Activated CD4-positive, alpha-beta T cell treated with anti-CD3 and anti-CD28 coated beads, Interleukin-2, Interleukin-4, amounts not matched to agents 100 ng/mL and 50 ng/mL, durations not matched to agents 16 hours and 8 hours (primary cell): ENCODE measurements at places on chromosomes 6 and 20.

- peak; percentile 50 for DNase-seq
Observed at GRCh38 chr6:130293800-130294199, 71.0 kb upstream of the SAMD3 start.

GRCh38 chr6:169803816-169804340 lies 52.5 kb downstream of the ERMARD start:
- DNase-seq, result no peak

GRCh38 chr6:25056130-25056529 lies 120.4 kb upstream of the RIPOR2 start:
- peak; percentile 91 for DNase-seq

- no peak for DNase-seq
Observed at GRCh38 chr20:23205611-23206041, 119.5 kb upstream of the CD93 start.

GRCh38 chr20:18394363-18394762 lies 72.5 kb downstream of the DZANK1 start:
- no peak for DNase-seq

GRCh38 chr6:137765059-137765458 lies 102.0 kb upstream of the TNFAIP3 start:
- no peak for DNase-seq

DNA sequence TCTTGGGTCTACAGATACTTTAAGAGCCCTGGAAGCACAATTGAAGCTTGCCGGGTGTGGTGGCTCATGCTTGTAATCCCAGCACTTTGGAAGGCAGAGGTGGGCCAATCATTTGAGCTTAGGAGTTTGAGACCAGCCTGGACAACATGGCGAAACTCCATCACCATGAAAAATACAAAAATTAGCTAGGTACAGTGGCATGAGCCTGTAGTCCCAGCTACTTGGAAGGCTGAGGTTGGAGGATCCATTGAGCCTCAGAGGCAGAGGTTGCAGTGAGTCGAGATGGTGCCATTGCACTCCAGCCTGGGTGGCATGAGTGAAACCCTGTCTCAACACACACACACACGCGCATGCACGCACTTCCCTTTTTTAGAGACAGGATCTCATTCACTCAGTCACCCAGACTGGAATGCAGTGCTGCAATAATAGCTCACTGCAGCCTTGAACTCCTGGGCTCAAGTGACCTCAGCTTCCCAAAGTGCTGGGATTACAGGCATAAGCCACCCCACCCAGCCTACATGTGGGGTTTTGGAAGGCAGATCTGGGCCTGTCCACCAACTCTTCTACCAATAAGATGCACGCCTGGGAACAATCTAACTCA lies 182.5 kb upstream of the JARID2 start:
- no peak for DNase-seq

DNA sequence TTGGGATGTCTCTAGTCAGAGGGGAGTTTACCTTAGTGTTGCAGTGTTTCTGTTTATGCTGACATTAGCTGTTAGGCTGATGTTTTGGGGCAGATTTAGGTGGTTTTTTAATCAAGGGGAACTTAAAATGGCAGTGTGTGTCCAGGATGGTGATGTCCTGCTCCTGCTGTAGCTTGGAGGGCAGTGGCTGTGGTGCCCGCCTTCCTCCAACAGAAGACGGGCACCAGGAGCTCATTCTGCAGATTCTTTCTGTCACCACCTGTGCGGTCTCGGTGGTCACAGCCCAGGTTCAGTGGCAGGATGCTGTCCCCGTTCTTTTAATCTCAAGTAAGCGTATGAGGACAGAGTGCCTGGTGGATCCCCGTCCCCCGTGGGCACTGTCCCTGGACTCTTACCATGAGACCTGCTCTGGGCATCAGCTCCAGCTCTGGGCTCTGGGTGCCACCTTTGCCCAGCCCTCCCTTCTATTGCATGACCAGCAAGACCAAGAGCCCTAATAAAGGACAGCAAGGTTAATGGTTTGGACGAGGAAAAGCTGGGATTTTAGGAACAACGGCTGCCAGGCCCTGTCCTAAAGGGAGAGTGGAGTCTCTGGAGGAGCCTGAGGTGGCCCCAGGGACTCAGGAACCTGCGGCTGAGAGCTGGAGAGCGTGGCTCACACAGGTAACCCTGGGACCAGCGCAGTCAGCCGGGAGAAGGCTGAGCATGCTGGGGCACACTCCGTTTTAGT lies 217.3 kb downstream of the ERMARD start:
- DNase-seq, result no peak

DNA sequence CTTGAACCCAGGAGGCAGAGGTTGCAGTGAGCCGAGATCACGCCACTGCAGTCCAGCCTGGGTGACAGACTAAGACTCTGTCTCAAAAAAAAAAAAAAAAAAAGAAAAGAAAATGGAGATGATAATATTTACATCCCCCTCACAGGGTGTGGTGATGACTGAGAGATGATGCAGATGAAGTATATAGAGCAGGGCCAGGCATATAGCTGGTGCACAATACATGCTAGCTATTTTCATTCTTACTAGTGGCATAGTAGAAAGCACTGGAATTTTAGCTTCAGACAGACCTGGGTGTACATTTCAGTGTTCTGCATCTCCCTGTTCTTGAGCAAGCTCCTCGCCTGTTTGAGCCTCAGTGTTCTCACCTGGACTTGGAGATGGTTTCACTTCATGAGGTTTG lies 36.9 kb downstream of the CEBPB start:
- DNase-seq, result no peak

DNA sequence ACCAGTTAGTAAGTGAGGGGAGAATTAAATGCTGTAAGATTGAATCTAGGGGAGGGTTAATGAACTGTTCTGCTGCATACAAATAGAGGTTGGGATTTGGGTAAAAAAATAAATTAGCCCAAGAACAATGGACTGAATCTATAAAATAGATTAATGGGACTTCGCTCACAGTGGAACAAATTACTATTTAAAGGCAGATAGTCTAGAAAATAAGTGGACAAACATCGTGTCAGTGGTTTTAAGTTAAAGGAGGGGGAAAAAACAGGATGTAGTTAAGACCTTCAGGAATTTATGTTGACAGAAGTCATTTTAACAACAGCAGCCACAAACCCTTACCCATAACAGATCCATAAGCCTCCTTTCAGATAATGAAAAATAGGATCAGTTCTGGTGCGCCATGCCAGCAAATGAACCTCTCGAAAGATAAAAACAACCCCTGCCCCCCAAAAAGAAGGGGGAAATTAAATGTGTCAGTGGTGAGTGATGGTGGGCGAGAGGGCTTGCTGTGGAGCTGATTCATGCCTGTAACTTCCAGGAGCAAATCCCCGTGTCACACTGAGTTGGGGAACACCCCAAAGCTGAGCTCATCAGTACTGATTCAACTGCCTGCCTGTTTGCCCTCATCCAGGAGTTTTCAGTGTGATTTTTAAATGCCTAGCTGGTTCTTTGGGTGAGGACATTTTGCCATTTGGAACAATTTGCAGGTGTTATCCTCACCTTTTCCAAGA lies 86.8 kb downstream of the PPP1R14C start:
- DNase-seq, result no peak

- no peak for DNase-seq
Observed at GRCh38 chr6:48423640-48424365, 312.8 kb upstream of the PTCHD4 start.

GRCh38 chr6:20582586-20583443 lies 48.6 kb downstream of the CDKAL1 start:
- DNase-seq, result peak; percentile 44

- DNase-seq, result no peak
Observed at GRCh38 chr6:154411076-154411475, 54.5 kb upstream of the IPCEF1 start.

DNA sequence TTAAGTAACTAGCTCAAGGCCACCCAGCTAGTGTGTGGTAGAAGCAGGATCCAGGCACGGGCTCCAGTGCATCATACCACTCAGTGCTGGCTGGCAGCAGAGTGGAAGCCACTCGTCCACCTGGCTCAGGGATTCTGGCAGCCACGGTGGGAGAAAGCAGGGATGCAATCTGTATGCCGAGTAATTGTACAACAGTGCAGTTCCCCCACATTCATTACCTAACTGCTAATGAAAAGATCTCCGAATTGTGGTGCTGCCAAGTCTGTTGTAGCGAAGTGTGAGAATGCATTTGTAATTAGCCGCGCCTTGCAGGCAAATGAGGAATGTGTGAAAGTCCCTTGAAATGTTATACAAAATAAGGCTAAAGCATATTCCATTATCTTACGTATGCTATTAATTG lies 29.0 kb downstream of the KCNG1 start:
- DNase-seq, result no peak

GRCh38 chr20:3092611-3093379 lies 8.3 kb upstream of the AVP start:
- DNase-seq, result no peak

DNA sequence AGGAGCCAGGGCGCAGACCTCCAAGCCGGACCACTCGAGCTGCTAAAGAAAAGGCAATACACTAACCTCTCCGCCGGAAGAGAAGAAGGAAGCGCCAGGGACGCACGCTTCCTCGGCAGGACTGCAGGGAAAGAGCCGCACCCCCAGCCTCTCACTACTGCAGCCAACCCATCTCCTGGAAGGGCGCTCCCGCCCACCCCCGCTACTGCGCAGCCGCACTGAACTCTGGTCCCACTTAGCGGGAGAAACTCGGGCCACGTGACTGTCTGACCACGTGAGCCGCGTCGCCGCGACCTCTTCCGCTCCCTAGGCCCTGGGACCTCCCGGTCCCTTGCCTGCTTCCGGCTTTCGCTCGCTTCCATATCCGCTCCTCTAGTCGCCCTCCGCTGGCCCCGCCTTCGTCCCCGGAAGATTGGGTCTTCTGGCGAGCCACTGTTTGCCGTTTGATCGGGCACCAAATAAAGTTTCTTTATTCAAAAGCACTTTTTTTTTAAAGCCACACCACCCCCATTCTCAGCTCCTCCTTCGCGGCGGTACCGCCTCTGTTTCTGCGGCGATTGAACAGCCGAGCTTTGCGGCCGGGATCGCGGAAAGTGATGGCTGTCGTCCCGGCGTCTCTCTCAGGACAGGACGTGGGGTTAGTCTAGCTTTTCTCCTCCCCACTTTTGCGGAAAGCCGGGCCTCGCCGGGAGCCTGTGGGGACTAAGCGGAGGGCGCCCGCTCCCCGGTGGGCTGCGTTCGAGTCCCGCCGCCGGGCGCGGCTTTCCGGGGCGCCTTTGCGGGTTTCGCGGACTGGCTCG lies at the start of gene RMND1:
TSS of gene RMND1 (minus strand) at position 177 of the 800 bp plus-strand sequence. CDS start 6,315 bp downstream, outside the sequence.
- DNase-seq, result peak; percentile 100

DNA sequence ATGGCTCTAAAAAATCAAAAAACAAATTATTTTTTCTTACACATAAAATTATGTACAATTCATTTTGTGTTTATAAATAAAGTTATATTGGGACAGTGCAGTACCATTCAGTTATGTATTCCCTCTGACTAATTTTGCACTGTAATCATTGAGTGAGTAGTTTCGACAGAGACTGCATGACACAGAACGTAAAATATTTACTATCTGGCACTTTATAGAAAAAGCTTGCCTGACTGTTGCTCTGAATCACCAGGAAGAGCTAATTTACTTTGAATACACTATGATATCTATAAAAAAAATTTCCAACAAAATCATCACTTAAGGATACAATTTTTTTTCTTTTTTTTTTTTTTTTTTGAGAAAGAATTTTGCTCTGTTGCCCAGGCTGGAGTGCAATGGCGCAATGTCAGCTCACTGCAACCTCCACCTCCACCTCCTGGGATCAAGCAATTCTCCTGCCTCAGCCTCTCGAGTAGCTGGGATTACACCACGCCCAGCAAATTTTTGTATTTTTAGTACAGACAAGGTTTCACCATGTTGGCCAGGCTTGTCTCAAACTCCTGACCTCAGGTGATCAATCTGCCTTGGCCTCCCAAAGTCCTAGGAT lies 11.0 kb upstream of the KHDC1L start:
- DNase-seq, result no peak

- peak; percentile 33 for DNase-seq
Observed at GRCh38 chr6:30323806-30324205, 2.9 kb upstream of the TRIM39 start.

GRCh38 chr6:45001663-45002062 lies 326.5 kb upstream of the RUNX2 start:
- DNase-seq, result peak; percentile 74

- no peak for DNase-seq
Observed at GRCh38 chr20:61567204-61567603, 315.1 kb downstream of the CDH4 start.
